ENCODE measurements at places on chromosomes 2 and 18.

GRCh38 chr2:219459460-219460311 is 25.0 kb downstream of the SPEG start:
- DNase-seq: peak; percentile 30

GRCh38 chr2:219642069-219642454 is 14.6 kb downstream of the SLC4A3 start:
- DNase-seq: no peak

- no peak for DNase-seq
Observed at GRCh38 chr2:71785516-71785981, 332.2 kb downstream of the DYSF start.

DNA sequence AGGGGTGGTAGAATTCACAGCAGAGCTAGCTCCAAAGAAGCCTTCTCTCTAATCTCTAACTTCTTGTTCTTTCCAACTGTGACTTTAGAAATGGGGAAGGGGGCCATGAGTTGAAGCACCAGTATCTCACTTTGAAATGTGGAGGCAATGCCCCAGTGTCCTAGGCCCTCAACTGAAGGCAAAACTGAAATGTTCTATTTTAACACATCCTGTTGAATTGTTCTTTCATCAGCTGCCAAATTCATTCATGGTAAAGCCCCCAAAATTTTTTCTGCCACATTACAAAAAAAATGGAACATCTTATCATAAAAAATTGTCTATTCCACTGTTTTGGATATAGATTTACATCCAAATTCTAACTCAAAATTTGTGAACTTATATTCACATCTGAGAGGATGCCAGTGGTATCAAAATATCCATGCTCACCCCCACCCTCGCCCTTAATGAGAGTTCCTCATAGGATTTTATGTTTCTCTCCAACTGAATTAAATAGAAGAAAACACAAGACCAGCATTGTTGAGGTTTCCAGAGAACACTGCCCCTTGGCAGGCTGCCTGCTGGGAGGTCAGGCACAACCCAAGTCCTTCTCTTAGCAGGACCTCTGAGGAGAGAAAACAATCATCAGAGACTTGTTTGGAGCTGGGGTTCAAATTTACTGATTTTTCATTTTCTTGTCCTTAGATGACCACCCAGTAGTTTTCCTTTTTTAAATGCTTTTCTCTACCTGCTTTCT is 147.4 kb upstream of the PGAP1 start:
- DNase-seq: no peak

DNA sequence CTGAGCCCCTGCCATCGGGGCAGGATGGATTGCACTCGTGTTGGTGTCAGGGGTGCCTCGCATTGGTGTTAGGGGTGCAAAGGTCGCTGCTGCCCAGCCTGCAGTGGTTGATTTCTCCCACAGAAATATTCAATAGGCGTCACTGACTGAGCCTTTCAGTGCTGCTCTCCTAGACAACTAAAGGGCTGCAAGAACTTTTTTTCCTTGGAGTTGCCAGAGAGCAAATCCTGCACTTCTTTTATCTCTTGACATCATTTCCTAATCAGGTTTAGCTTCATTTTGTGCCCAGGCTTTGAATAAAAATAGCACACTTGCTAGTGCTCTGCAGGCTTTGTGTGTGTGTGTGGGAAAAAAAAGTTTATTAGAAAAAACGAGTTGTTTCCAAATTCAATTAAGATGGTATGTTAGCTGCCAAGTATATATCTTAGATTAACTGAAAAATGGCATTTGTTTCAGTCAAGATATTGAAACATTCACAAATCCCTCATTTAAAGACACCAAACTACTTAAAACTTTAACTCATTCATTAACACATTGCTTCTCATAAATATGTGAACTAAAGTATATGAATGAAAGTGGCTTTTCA is 125.6 kb downstream of the SOCS6 start:
- DNase-seq: no peak

Data from stimulated activated CD8-positive, alpha-beta memory T cell treated with anti-CD3 and anti-CD28 coated beads, Interleukin-7, amount 100 ng/mL, for 1 hour (primary cell).